ENCODE measurements at places on chromosomes 1 and 21.
A peak's percentile ranks its signal among the peaks of the same experiment; 100 is the strongest.

GRCh38 chr1:12114340-12114683 is 51.2 kb downstream of the TNFRSF8 start:
- DNase-seq, result no peak

DNA sequence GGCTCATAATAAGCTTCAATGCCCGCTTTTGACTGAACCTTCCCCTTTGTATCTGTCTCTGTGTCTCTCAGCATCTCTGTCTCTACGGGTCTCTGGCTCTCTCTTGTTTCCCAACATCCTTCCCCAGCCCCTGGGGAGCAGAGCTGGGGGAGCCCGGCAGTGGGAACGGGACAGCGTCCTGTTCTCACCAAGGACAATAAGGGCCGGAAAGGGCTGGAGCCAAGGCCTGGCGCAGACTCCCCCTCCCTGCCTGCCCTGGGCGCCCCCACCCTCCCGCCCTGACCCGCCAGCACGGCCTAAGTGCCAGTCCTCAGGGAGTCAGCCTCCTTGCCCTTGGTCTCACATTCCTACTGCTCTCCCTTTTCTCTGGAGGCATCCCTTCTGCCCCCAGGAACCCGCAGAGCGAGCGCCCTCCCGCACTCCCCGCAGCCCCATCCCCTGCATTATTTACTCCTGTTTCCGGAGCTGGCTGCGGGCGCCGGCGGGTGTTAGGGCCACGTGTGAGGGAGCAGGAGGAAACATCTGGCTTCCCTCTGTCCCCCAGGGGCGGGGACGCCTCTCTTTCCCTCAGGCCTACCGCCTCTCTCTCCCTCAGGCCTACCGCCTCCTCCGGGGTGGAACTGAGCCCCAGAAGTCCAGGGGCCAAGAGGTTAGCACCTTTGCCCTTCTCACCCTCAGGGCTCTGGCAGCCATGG is 6.5 kb downstream of the KRTCAP2 start:
- DNase-seq, result no peak

DNA sequence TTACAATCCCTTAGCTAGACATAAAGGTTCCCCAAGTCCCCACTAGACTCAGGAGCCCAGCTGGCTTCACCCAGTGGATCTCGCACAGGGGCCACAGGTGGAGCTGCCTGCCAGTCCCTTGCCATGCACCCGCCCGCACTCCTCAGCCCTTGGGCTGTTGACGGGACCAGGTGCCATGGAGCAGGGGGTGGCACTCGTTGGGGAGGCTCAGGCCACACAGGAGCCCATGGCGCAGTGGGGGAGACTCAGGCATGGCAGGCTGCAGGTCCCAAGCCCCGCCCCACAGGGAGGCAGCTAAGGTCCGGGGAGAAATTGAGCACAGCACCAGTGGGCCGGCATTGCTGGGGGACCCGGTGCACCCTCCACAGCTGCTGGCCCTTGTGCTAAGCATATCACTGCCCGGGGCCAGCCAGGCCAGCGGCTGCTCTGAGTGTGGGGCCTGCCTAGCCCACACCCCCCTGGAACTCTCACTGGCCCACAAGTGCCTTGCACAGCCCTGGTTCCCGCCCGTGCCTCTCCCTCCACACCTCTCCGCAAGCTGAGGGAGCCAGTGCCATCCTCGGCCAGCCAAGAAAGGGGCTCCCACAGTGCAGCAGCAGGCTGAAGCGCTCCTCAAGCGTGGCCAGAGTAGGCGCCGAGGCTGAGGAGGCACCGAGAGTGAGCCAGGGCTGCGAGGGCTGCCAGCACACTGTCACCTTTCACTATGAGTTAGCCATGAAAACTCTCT is 117.8 kb downstream of the LIPI start:
- no peak for DNase-seq

DNA sequence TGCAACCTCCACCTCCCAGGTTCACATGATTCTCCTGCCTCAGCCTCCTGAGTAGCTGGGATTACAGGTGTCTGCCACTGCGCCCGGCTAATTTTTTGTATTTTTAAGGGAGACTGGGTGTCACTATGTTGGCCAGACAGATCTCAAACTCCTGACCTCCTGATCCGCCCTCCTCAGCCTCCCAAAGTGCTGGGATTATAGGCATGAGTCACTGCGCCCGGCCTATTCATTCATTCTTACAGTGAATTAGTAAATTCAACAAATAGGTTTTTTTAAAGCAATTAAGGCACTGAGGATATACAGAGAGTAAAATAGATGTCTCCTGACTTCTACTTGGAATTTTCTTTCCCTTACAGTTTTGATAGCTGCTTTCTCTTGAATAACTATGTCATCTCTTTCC is 43.5 kb downstream of the CDC42 start:
- DNase-seq, result no peak

DNA sequence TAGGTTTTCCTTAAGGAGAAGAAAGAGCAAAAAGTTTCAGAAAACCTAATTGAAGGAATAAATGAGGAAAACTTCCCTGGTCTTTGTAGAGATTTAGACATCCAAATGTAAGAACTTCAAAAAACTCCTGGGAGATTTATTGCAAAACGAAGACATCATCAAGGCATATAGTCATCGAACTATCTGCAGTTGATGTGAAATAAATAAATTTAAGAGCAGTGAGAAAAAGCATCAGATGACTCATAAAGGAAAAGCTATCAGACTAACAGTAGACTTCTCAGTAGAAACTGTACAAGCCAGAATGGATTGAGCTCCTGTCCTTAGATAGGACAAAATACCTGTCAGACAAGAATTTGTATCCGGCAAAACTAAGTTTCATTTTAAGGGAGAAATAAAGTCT is 569.4 kb upstream of the ADAMTS5 start:
- DNase-seq, result peak; percentile 51

DNA sequence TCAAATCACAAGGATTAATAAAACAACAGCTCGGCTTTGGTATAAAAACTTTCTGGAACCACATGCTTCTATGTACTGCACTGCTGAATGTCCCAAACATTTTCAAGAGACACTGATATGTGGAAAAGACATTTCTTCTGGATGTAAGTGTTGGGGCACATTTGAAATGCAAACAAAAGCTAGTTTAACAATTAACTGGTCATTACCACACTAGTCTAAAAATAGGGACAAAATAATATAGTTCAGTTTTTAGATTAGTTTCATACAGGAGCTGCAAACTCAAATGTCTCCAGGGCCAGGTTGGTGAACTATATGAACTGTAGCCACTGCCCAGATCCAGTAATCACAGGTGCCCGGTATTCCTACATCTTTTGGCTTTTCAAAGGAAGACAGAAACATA is 3.2 kb downstream of the IL23R start:
- no peak for DNase-seq

- no peak for DNase-seq
Measured at GRCh38 chr1:92488416-92488815, 1.7 kb upstream of the GFI1 start.

- no peak for DNase-seq
Measured at GRCh38 chr1:53183095-53183990, 13.3 kb upstream of the CPT2 start.

GRCh38 chr1:116920211-116920610 is 10.5 kb downstream of the PTGFRN start:
- DNase-seq, result no peak

DNA sequence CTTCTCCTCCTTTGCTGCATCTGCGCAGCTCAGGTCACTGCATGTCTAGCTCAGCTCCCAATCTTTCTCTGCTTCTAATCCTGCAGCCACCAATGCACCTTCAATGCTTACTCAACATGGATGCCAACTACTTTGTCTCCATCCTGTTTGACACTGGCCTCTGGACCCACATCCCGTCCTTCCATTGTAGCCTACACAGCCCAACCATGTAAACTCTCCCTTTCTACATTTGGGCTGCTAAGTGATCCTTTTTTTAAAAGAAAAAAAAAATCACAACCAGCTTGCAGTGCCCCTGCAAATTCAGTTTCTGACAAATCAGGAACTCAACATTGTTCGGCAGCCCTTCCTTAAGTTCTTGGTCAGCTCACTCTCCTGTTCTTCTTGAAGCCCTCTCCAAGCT is 9.4 kb upstream of the CRABP2 start:
- DNase-seq, result no peak

DNA sequence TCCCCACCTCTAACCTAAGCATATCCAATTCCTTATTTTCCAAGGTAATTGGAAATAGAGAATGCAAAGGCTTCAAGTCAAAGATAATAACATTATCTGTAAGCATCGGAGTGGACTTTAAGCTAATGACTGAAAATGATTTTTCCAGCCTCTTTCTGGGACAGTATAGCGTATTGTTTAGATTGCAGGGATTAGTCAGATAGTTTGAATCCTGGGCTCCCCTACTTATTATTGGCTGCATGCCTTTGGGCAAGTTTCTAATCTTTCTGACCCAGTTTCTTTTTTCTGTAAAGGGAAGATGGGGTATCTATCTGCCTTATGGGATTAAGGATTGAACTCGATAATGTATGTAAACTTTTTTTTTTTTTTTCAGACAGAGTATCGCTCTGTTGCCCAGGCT is 1.5 kb upstream of the CDC20 start:
- DNase-seq, result no peak

- peak; percentile 26 for DNase-seq
Measured at GRCh38 chr1:177170756-177171535, at the start of gene BRINP2. Gene BRINP2 (plus strand): TSS chr1:177170958. CDS start chr1:177229877, 58,919 bp downstream.

- DNase-seq, result no peak
Measured at GRCh38 chr1:15083578-15083977, 70.0 kb upstream of the TMEM51 start.

Measured in fibroblast of skin of right biceps (primary cell).